ENCODE measurements at places on chromosomes 7 and 10.

DNA sequence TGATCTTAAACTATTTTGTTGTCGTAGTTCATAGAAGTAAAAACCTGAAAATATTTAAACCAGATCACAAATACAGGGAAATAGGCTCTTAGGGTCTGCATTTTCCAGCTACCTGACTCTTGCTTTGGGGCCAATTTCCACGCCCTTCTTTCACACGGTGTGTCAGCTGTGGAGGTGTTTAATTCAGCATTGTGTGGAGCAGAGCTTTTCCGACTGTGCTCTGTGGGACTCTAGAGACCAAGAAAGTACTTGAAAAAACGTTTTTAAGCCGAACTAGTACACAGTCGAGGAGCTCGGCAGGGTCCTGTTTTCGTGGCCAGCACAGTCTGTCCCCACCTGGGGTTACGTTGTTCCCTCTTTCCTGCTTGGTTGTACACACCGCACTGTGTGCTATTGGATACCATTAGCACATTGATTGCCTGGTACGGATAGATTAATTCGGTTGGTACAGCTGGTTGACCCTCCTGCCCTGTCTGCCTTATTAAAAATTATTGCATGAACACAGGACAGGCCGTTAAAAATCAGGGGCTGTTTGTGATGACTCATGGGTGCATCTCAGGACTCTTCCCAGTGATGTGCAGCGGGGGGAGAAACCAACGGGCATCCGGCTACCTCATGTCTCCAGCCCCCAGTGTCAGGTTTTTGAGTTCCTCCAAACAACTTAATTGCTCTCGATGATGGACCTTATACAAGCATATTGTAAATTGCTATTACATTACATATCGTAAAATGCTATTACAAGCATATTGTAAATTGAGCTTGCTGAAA, 80.7 kb upstream of the BTBD16 start:
- DNase-seq = no peak

GRCh38 chr10:68154211-68154497, 44.9 kb downstream of the MYPN start:
- no peak for DNase-seq

GRCh38 chr10:27619329-27619728, 115.2 kb downstream of the RAB18 start:
- no peak for DNase-seq

GRCh38 chr10:84965468-84965867, 637.1 kb downstream of the CCSER2 start:
- no peak for DNase-seq

DNA sequence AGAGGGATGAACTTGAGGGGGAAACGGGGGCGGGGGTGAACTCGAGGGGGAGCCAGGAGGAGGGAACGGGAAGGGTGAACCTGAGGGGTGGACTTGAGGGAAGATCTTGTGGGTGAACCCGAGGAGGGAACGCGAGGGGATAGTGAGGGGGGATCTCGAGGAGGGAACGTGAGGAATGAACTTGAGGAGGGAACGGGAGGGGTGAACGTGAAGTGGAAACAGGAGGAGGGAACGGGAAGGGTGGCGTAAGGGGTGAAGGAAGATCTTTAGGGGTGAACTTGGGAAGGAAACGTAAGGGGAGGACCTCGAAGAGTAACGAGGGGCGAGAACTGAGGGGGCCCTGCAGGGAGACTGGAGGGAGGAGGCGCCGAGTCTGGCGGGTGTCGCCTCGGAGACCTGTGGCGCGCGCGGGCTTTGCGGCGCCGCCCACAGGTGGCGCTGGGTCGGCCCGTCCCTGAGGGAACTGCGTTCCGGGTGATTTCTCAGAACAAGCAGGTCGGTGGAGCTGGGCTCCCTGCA, 651 bp downstream of the MYO3A start:
- no peak for DNase-seq

- DNase-seq = no peak
Observed at GRCh38 chr7:66142996-66143395, 28.3 kb downstream of the CRCP start.

DNA sequence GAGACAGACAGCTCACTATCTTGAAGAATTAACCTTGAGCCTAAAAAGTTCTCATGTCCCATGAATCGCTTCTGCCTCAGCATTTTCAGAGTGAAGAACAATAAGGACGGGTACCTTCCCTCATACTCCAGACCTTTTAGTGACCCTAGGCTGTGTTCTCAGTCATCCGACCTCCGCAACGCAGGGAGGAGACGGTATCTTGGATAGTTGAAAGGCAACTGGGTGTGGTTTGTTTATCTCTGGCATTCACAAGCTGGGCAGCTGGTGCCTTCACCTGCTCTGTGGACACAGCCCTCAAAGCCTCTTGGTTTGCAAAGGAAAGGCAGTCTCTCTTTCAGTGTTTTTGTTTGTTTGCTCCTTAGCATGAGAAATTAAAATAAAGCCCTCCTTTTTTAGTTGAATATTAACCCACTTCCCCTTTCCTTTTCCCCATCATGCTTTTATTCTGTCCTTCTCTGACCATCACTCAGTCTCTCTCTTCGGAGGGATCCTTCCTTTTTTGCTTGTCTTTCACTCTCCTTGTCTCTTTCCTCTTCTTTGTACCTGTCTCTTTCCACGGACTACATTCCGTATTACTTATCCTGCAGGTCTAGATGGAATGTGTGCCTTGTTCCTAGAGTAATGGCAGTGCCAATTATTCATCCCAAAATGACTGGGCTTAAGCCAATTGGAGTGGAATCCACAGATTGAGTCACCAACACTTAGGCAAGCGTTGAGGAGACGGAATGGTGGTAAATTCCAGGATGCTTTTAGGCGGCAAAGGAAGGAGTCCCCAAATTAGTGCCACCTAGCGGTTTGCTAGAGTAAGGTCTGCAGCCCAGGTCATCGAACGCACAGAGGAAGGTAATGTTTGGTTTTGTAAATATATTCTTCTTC, 45.8 kb downstream of the PRR15 start:
- no peak for DNase-seq

DNA sequence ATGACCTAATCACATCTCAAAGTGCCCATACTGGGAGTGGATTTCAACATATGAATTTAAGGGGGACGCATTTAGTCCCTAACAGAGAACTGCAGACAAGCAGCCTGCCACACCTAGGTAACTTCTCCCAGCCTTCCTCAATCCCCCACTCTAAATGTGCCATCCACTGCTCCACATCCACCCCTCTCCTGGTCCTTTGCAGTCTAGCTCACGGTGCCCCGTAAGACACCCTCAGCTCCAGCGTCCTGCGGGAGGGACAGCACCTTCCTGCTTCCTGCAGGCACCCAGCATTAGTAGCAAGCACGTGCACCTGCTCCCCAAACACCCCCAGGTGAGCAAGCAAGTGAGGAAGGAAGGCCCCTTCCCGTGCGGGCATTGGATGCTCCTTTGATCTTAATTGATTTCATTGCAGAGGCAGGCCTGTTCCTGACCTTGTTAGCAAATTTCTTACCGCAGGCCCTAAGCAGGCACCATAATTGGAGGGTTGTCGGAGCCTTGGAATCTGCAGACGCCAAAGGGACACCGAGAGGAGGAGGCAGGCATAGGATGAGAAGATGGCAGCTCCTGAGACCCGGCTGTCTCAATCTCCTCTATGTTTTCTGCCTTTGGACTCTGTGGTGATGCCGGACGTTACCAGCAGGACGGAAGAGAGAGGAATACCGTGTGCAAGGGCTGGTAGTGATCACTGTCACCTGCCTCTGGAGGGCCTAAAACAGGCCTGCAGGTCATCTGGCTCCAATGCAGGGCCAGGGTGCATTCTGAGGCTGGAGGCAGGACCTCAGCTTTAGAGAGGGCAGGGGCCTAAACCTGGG, 75.8 kb upstream of the CHST15 start:
- DNase-seq = no peak

DNA sequence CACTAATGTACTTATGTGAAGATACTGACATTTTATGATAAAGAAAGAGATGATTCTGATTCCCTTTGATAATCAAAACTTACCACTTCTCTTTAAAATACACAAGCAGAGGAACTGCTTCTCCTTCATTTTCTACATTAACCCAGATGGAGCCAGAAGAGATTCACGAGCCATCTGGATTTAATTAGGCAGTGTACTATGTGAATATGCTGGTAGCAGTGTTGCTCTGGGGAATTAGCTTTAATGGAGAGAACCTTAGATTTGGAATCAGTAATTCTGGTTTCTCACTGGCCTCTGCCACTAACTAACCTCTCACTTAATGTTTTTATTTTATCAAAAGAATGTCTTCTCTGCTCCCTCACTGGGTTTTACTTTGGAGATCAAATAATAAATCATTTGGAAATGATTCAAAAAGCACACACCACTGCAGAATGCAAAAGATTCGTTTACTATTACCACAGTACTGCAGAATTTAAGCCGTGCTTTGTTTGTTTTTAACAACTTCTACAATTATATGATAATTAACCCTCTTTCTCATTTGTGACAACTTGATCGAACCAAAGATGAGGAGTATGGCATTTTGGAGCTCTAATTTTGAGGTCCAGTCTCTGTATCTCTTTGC, 77.5 kb upstream of the PHYHIPL start:
- no peak for DNase-seq

GRCh38 chr10:17506390-17506789, 52.0 kb upstream of the ST8SIA6 start:
- no peak for DNase-seq

- no peak for DNase-seq
Observed at GRCh38 chr7:91276909-91277308, 12.7 kb downstream of the FZD1 start.

- no peak for DNase-seq
Observed at GRCh38 chr10:31087011-31087410, 55.3 kb upstream of the ZNF438 start.

GRCh38 chr10:34346516-34347100, 468.5 kb downstream of the PARD3 start:
- no peak for DNase-seq

DNA sequence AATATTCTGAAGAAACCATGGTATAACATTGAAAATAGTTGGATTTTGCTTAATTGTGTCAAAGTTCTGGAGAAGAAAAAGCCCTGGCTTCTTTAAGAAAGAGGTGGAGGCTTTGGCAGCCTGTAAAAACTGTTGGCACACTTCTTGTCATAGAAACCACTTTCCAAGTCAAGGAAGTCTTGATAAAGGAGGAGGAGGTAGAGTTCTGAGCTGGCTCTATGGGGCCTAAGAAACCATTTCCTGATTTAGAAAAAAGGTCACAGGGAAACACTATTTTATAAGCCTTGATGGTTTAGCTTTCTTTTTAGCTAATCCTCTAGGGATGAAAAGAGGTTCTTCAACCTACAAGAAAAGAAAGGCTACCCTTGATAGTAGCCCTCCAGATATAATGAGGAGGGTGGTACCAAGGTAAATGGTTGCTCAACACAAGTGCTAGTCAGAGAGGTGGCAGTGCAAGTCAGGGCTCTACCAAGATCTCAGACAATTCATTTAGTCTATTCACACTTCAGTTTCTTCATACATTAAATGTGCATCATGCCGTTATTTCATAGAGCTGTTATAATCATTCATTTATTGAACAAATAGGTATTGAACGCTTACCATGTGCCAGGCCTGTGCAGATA, 346.9 kb downstream of the RNLS start:
- no peak for DNase-seq

DNA sequence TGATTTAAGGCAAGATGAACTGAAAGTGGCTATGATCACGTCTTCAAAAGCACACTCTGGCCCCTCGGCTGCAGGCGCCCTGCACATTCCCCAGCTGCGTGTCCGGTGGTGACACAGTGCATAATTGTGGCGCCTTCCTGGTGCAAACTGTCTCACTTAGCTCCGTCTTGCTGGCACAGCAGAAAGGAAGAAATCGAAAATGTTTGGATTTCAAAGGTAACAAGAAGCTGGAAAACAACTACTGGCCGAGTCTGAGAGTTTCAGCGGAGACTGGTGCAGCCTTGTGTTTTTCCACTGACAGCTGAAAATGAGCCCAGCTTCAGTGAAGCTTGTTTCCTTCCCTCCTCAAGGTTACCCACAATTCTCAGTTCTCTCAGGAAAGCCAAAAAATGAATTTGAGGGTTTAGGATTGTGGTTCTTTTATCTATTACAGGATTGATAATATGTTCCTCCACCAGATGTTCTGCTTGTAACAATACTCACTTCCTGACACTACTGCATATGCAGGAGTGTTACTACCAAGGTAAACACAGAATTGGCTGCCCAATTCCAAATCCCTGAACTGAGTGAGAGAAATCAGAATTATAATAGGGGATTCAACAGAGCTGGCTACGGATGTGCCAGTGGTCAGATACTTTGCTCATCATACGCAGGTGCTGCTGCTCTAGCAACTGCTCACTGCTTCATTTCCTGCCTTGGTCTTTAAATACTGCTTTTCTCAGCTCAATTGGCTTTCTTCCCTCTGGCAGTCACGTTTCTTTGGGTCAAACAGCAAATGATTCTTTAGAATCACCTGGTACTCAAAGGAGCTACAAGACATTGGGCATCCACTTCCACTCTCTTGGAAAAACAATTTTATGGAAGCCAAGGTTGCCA, 63.7 kb downstream of the TRUB1 start:
- DNase-seq = no peak

GRCh38 chr7:103843689-103844480, 145.6 kb downstream of the RELN start:
- DNase-seq = peak; percentile 72

GRCh38 chr7:137932881-137933269, 69.0 kb downstream of the CREB3L2 start:
- no peak for DNase-seq

- no peak for DNase-seq
Observed at GRCh38 chr7:148402159-148402558, 188.4 kb upstream of the C7orf33 start.

DNA sequence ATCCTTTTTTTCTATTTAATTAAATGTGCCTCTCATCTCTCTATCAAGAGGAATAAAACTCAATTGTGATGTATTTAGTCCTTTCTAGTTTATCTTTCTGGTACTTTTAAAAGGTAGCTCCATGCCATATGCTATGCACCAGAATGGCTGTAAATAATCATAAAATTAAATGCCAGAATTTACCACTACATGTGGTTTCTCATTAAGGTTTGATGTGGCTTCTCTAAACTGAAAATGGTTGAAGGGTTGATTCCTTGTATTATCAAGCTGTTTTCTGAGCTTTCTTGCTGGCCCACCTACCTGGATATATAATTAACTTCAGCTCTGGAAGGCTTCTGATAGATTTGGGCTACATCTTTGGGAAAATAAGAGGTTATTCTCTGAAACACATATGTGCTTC, 171.9 kb upstream of the RHOBTB1 start:
- no peak for DNase-seq

DNA sequence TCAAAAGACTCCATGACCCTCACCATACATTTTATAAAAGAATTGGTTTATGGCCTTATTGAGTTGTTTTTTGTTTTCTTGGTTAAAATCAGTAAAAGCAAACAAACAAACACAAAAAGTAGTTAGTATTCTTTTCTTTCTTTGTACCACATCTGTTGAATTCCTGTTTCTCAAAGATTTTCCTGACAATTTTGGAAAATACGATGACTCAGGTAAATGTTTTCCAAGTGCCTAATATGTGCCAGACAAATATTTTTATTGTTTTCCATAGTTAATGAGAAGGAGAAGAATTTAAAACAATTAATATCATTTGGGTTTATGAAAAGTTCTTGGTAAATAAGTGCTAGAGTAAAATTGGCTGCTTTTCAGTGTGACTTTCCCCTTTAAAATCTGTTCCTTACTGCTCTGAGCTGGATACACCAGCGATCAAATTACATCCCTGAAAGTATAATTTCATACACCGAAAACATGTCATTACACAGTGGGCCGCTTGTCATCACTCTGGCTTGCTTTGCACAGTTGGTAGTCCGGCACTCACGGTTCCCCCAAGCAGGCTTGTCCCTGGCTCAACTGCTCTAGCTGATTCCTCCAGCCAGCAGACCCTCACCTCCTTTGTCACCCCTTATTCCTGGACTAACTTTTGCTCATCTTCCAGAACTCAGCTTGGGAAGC, 80.5 kb downstream of the TBXAS1 start:
- no peak for DNase-seq

- DNase-seq = no peak
Observed at GRCh38 chr10:45199205-45199740, 116.1 kb downstream of the OR13A1 start.

GRCh38 chr10:50992356-50992901, 81.9 kb upstream of the PRKG1 start:
- no peak for DNase-seq
